T-helper 22 cell (primary cell): ENCODE measurements at places on chromosomes 6 and 20.

GRCh38 chr6:25312703-25313102 is 33.5 kb downstream of the CARMIL1 start:
- DNase-seq = no peak

DNA sequence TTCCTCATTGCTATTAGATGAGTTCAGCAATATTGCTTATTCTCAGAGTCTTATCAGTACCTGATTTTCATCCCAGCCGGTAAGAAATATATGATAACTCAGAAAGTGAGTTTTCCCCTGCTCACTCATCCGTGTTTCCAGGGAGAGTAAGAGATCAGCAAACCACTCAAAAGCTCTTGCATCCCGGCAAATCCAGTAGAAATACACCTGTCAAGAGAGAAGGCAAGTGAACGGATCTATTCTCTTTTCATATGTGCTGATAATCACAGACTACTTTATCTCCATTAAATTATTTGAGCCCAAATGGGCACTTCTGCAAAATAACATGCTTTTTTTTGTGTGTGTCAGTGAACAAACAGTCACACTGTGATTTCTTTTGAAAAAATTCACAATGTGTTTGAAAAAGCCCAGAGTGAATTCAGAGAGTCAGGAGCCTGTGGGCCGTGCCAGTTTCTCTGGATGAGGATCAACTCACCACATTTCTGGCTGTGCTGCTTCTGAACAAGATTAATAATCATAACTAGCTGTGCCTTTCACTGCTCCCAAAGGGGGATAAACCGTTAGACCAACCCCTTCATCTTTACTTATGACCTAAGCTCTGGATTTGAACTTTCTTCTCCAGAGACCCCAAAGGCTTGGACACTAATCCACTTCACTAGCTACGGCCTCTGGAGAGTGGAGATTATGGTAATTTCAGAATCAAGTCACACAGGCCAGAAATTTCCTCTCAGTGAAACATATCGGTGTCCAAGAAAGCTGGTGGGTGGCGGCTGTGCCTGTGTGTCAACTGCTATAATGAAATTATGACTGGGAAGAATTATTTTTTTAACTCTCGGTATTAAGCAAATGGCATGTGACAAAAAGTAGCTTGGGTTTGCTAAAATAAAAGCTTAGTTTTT is 44.2 kb downstream of the NOX3 start:
- DNase-seq = no peak

- no peak for DNase-seq
Observed at GRCh38 chr20:53445932-53446331, 147.7 kb downstream of the ZNF217 start.

GRCh38 chr6:133973109-133973971 is 20.3 kb downstream of the TBPL1 start:
- DNase-seq = no peak

DNA sequence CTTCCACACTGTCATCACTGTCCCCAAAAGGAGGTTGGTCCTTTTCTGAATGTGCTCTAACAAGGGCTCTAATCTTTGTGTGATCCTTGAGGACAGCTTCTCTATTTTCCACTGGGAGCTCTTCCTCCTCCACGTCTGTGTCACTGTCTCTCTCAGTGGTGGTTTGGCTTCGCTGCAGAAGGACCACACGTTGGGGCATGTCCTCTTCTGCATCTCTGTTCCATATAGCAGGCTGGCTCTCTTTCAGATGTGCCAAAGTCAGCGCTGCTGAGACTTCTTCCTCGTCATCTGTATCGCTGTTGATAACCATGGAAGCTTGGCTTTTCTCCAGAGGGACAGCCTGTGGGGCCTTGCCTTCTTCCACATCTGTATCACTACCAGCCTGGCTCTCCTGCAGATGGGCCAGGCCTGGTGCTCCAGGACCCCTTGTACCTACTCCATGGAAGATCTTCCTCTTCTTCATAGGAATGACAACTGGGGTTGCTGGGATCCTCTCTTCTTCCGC is 4.6 kb downstream of the MDC1 start:
- no peak for DNase-seq

DNA sequence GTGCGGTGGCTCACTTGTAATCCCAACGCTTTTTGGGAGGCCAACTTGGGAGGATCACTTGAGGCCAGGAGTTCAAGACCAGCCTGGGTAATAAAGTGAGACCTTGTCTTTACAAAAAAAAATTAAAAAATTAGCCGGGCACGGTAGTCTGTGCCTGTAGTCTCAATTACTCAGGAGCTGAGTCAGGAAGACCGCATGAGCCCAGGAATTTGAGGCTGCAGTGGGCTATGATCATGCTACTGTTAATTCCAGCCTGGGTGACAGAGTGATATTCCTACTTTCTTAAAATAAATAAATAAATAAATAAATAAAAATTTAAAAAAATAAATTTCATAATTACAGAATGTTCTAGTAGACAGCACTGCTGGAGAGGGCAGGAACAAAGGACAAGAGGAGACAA is 62.4 kb downstream of the DST start:
- no peak for DNase-seq

GRCh38 chr6:107632381-107633136 is 142.6 kb downstream of the SOBP start:
- no peak for DNase-seq

GRCh38 chr6:94713446-94713845 is 863.9 kb upstream of the MANEA start:
- no peak for DNase-seq

GRCh38 chr6:168223755-168224154 is 95.8 kb downstream of the DACT2 start:
- no peak for DNase-seq

- DNase-seq = no peak
Observed at GRCh38 chr20:444862-445426, 17.4 kb downstream of the TBC1D20 start.

DNA sequence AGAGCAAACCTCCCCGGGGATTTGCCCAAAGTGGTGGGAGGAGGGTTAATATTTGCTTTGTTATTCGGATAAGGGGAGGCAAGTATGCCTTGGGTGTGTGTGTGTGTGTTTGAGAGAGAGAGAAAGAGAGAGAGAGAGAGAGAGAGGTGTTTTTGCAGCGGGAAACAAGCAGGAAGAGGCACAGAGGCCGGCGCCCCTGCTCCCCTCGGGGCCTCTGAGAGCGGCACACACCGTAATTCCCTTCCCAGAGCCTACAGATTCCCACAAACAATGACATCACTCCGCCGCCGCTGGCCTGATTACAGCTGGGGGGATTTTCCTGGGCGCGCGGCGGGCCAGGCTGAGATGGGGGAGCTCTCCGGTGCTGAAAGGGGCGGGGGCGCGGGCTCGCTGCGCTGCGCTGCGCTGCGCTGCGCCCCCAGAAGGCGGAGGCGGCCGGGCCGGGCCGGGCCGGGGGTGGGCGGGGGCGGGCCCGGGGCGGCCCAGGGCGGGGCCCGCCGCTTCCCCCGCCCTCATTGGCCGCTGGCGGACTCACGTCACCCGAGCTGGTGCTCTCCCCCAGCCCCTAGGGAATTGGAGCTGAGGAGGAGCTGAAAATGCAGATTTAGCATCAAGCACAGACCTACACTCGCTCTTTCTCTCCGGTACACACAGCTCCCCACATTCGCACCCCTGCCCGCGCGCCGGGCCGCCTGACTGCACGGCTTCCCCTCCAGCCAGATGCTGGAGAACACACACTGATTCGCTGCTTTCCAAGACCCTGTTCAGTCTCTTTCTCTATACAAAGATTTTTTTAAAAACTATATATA is at the start of gene PCSK2:
Gene PCSK2, plus strand, starts transcription at position 631 of the 809 bp plus-strand sequence. CDS start 266 bp downstream, outside the sequence.
- no peak for DNase-seq

GRCh38 chr20:19277381-19277780 is 64.9 kb downstream of the SLC24A3 start:
- DNase-seq = no peak

- no peak for DNase-seq
Observed at GRCh38 chr6:53809691-53810090, 14.9 kb downstream of the LRRC1 start.

DNA sequence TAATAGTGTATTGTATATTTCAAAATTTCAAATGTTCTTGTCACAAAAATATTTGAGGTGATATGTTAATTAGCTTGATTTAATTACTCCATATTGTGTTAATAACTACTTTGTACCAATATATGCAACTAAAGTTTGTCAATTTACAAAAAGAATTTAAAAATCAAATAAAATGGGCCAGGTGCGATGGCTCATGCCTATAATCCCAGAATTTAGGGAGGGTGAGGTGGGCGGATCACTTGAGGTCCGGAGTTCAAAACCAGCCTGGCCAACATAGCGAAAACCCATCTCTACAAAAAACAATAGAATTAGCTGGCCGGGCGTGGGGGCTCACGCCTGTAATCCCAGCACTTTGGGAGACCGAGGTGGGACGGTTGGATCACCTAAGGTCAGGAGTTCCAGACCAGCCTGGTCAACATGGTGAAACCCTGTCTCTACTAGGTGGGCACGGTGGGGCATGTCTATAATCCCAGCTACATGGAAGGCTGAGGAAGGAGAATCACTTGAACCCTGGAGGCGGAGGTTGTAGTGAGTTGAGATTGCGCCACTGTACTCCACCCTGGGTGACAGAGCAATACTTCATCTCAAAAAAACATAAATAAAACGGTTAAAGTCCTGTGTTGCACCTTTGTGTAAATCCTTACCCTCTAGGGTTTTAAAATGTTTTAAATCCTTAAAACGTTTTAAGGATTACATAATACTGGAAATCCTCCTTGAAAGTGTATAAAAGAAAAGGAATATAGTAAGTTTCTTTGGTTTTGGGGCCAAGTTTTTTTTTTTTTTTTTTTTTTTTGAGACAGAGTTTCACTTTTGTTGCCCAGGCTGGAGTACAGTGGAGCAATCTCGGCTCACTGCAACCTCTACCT is 4.0 kb downstream of the HSPA1B start:
- no peak for DNase-seq

- DNase-seq = no peak
Observed at GRCh38 chr6:48110436-48111142, 408 bp downstream of the PTCHD4 start.

DNA sequence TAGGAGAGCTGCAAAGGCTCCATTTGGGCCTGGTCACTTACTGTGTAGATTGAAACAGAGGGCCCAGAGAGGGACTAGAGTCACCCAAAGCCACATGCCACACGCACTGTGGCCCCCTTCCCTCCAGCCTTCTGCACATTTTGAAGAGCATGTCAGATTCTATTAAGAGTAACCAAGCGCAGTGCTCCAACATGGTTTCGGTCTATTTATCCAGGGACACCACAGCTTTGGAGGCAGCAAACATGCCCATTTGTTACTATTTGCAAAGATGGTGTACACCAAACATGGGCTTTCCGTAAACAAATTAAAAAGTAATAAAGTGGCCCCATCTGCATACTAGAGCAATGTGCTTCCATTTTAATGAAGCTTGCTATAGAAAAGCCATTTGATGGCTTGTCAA is 43.7 kb upstream of the CCDC167 start:
- DNase-seq = no peak

DNA sequence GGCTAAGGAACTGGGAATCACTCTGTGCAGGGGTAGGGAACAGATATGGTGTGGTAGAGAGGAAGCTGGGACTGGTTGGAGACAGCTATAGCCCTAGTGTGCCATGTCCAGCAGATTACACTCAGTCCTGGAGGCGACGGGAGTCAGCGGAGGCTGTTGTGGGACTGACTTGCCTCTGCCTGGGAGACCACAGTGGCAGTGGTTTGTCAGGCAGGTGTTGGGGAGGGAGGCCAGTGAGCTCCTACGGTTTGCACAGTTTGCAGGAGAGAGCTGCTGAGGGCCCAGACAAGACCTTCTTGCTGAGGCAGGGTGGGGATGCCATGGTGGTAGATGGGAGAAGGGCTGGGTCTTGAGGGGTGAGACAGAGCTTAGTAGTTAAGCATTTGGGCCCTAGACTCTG is 4.9 kb downstream of the PLCG1 start:
- no peak for DNase-seq

DNA sequence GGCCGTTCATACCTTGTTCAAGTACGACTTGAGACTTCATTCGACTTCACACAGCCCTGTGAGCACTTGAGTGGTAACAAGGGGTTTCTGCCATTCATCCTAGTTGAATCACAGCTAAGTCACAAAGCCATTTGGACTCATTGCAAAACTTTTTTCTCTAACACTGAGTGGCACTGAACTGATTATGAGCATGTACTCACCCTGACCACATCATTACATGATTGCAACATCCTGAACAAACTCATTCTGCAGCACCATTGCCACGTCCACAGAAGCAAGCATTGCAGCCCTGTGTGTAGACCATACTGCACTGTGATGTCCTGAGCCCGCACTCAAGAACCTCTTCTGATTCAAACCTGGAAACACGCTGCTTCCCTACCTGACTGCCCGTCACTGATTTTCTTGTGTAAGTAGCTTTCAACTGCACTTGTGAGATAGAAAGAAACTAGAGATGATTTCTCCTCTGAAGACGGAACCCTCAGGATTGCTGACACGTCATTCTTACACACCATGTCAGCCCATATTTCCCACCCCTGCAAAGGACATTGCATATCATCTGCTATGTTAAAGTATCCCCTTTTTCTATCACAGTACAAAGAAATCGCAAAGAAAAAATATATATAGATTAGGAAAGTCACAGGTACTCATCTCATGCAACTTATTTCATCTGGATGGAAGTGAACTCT is 81.6 kb downstream of the C6orf118 start:
- DNase-seq = no peak

GRCh38 chr6:157151989-157152388 is 171.3 kb downstream of the TMEM242 start:
- no peak for DNase-seq

DNA sequence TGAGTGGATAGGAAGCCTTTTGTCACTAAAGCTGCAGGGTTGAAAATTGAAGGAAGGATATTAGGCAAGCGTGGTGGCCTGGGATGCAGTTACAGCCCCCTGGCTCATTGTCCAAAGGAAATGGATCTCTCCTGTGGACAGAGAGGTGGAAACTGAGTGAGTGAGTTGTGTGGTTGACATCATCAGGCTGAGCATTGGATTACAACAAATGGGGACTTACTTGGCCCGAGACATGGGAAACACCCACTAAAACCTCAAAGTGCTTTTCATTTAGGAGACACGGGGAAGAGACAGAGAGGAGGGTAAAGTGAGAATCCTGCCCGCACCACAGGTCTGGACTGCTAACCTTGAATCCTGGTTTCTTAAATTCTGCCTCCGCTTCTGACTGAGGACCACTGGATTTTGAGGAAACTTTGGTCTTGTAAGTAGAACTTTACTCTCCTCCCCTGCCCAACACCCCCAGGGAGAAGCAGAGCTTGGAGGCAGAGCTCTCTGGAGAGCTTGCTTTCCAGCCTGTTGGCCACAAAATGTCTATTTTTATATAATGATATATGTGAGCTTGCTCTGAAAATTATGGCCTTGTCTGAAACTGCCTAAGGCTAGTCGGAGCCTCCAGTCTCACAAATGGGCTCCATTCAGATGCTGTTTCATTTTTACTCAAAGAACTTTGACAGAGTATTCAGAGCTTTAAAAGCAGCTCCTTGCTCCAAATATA is at the start of gene PKIG:
Gene PKIG, plus strand, starts transcription at position 269 of the 715 bp plus-strand sequence. CDS start 31,978 bp downstream, outside the sequence.
- no peak for DNase-seq

DNA sequence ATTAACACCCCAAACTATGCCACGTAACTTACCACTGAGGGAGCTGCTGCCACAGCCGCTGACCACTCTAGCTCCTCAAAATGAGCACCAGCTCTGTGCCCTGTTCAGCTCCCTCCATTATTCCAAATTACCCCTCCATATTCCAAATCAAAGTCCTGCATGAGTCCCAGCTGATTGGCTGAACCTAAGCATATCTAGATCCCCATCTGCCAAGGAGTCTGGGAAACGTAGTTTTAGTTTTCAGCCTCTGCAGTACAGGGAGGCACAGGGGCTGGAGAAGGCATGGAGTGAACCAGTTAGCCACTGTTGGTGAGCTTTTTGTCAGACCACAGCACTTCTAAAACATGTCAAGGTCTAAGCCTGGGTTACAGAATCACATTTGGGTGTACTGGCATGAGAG is 15.9 kb downstream of the UNC5CL start:
- no peak for DNase-seq
